ENCODE measurements at places on chromosomes 2 and 18. TPM values are rescaled to one million over a fixed set of nuclear protein-coding genes. Genes with fewer than 3 reads are reported as not detected.

The UXS1 gene
- 44.5 TPM for polyA plus RNA-seq

The RAB31 gene
- 15.2 TPM for polyA plus RNA-seq

The CABYR gene
- 14.5 TPM for polyA plus RNA-seq

The SLC16A14 gene
- polyA plus RNA-seq = 2.8 TPM

The AKAIN1 gene
- polyA plus RNA-seq = not detected

The SOX11 gene
- 10.1 TPM for polyA plus RNA-seq

The MTCL1 gene
- polyA plus RNA-seq = 16.6 TPM

The CKAP2L gene
- polyA plus RNA-seq = 1.6 TPM

The LGALSL gene
- 13.6 TPM for polyA plus RNA-seq

The MYOM1 gene
- polyA plus RNA-seq = 0.06 TPM

The NAGK gene
- polyA plus RNA-seq = 57.9 TPM

The MYCN gene
- 100 TPM for polyA plus RNA-seq

The CRYGC gene
- not detected for polyA plus RNA-seq

The CFLAR gene
- 3.8 TPM for polyA plus RNA-seq

The SCG2 gene
- 0.27 TPM for polyA plus RNA-seq

The EPB41L5 gene
- 12.5 TPM for polyA plus RNA-seq
